ENCODE measurements at places on chromosomes 16 and 17.

- peak; percentile 7 for DNase-seq
Measured at GRCh38 chr17:16873174-16874035, 98.5 kb downstream of the TNFRSF13B start.

DNA sequence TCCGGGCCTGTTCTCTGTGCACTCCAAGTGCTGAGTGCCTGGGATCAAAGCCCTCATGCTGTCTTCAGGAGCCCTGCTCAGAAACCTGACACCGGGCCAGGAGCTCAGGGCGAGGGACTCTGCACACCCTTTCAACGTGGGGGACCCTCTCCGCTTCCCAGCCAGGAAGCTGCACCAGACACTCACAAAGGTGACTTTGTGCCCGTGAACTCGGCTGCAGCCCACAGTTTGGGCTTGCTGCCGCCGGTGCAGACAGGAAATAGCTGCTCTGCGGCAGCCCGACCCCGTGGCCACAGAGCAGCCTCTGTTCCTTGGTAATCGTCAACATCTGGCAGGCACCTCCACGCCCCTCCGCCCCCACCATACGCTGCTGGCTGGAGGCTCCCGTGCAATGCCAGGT lies 93.4 kb upstream of the METRNL start:
- DNase-seq, result peak; percentile 38

- DNase-seq, result no peak
Measured at GRCh38 chr16:5006348-5007193, 27.2 kb downstream of the NAGPA start.

DNA sequence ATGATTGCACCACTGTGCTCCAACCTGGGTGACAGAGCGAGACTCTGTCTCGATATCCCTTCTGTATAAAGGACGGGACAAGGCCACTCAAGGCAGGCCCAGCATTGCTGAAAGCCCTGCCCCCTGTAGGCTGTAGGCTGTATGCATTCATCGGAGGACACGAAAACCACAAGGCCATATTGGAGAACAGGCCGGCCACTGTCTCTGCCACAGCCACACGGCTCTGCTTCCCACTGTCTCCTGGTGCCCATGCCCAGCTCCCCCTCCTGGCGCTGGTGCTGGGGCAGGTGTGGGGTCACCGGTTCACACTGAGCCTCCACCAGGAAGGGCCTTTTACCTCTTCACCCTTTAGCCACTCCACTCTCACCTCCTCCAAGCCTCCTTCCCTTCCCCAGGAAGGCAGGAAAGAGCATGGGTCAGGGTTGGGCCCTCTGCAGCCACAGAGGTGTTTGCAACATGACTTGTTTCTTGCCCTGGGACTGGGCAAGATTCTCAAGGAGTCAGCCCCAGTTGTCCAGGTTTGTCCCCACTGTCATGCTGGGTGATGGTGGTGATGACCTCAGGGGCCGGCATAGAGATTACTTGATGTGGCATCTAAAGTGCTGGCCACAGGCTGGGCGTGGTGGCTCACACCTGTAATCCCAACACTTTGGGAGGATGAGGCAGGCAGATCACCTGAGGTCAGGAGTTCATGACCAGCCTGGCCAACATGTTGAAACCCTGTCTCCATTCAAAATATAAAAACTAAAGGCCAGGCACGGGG lies 5.3 kb upstream of the NTN3 start:
- no peak for DNase-seq

DNA sequence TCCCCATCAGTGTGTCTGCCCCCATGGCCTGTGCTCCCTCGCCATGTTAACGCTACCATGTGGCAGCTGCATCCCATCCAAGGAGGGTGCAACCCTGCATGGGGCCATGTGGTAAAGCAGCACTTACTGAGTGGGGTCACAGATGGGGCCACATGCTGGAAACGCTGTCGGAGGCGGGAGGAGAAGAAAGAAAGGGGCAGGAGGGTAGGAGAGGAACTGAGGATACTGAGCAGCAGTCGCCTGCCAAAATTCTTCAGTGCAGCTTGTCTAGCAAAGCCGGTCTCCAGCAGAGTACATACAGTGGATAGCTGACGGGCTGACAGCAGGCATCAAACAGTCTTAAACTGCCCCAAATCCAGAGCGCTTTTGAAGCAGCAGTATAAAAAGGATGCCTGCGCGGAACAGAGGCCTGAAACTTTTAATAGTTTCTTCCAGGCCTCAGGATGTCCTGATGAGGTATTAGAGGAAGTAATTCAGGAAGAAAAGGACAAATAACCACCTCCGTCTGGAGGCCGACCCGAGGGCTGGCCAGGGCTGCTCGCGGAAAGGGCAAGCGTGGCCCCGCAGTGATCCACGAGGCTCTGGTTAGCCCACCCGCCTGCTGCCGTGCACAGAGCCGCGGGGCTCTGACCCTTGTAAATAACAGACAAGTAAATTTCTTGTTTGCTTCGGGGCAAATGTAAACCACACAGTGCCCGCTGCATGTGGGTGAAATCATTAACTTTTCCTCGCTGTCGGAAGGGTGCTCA lies 149.0 kb downstream of the CCDC182 start:
- no peak for DNase-seq

GRCh38 chr16:12236589-12236988 lies 260.1 kb downstream of the SNX29 start:
- no peak for DNase-seq

DNA sequence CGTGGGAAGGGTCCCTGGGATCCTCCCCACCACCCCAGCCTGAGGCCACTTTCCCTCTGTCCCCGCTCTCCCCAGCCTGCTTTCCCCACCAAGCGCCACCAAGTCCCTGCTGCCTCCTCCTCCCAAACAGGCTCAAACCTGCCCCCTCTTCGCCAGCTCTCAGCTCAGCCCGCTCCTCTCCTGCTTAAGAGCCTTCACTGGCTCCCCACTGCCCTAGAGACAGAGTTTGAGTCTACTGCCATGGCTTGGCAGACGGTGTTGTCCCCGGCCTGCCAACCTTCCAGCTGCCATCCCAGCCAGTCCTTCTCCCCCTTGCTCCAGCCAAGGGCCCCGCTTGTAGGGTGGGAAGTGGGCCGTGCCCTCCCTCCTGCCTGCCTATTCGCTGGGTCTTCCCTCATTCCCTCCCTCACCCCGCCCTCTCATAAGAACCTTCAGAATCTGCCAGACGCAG lies 11.1 kb downstream of the IL4R start:
- DNase-seq, result no peak

GRCh38 chr17:72267601-72268000 lies 146.8 kb downstream of the SOX9 start:
- DNase-seq, result no peak

DNA sequence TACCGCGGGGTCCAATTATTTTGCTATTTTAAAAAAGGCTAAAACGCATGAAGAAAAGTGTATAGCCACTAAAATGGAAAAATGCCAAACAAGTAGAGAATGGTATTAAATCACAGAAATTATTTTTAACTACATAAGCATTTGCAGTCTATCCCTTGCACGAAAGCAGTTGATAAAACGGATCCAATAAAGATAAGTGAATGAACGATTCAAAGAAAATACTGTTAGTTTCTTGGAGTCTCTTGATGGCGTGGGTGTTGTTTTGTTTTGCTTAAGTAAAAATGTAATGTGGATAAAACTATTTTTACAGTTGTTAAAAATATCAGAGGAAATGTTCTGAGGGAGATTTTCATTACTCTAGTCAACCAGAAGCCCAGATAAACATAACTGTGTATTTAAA lies 9.3 kb downstream of the HS3ST3A1 start:
- DNase-seq, result no peak

GRCh38 chr16:3480901-3481695 lies 14.2 kb downstream of the C16orf90 start:
- no peak for DNase-seq

GRCh38 chr17:17525311-17525710 lies 29.1 kb upstream of the RASD1 start:
- no peak for DNase-seq

GRCh38 chr17:80122926-80123505 lies 21.6 kb downstream of the GAA start:
- no peak for DNase-seq

DNA sequence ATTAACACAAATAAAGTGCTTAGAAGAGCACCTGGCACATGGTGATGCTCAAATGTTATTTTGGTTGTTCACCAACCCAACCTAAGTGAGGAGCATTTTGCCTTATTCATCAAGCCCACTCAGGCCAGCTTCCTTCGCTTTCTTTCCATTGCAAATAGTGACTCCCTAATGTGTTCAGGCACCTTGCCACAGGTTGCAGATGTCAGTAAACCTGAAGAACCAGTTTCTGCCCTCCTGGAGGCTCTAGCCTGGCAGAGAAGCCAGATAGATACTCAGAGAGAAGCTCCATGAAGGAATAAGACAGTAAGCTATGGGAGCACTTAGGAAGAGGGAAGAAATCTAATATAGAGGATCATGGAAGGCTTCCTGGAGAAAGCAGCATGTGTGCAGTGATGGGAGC lies 23.9 kb downstream of the GPR139 start:
- no peak for DNase-seq

GRCh38 chr17:2083613-2084035 lies 28.7 kb downstream of the HIC1 start:
- DNase-seq, result no peak

DNA sequence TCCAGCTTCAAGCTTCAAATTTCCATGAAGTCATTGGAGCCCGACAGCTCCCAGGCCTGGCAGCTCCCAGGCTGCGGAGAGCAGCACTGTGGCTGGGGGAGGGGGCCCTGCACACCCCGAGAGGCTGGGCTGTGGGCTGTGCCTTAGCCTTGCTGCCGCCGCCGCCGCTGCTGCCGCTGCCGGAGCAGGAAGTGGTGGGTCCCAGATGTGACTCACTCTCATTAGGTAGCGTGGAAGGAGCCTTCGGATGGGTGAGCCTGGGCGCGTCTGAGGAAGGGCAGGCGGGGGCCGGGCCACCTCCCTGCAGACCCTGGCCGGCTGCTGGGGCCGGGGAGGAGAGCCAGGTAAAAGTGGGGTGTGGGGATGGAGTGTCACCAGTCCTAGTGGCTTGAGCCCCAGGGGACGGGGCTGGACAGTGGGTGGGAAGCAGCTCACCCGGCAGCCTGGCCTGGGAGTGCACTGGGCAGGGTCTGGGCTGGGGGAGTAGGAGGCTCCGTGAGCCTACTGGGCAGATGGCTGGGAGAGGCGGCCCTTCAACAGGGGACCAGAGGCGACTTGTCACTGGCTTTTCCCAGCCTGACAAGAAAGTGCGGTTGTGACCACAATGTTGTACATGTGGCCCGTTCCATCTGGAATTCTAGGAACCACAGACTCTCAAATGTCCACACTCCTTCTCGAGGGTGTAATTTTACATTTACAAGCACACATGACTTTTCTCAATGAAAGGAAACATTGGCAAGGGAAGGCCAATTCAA lies at the start of gene ADCY7:
TSS of gene ADCY7 (plus strand) at position 215 of the 755 bp plus-strand sequence. CDS start 21,629 bp downstream, outside the sequence.
- peak; percentile 78 for DNase-seq

GRCh38 chr16:15757630-15758251 lies 99.1 kb downstream of the MYH11 start:
- no peak for DNase-seq

DNA sequence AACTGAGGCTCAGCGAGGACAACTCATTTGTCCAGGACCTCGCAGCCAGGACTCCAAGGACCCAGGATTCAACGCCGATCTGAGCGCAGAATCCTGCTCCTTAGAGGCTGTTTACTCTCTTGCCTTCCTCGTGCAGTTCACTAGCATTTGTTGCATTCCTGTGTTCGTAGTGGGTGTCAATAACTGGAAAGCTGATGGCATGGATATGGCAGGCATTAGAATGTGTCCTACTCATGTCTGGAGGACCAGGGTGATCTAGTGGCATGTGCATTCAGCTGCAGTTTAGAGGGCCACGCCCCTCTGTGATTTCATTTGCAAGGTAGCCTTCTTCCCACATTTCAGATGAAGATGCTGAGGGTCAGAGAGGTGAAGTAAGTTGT lies 510 bp downstream of the CRISPLD2 start:
- no peak for DNase-seq

- no peak for DNase-seq
Measured at GRCh38 chr16:81582655-81583441, 138.2 kb downstream of the CMIP start.

- no peak for DNase-seq
Measured at GRCh38 chr16:29943846-29944799, 17.8 kb upstream of the TMEM219 start.

DNA sequence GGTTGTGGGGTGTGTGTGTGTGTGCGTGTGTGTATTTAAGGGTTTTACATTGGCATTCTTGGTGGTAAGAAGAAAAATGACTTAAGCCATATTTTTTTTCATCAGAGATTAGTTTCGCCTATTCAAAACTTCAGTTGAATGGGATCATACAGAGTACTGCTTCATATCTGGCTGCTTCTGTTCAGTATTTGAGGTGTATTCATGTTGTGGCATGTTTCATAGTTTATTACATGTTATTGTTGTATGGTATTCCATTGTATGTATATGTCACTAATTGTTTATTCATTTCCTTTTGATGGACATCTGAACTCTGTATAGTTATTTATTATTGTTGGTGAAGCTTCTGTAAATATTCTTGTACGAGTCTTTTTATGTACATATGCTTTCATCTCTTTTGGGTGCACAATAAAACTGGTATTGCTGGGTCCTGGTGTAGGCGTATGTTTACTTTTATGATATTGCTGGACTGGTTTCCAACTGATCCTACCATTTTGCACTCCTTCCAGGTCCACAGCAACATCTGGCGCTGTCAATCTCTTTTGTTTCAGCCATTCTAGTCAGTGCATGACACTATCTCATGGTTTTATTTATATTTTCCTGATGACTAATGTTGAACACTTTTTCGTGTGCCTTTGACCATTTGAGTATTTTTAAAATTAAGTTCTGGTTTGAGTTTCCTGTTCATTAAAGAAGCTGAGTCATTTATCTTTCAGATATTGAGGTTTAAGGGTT lies 77.4 kb upstream of the MAF start:
- no peak for DNase-seq

DNA sequence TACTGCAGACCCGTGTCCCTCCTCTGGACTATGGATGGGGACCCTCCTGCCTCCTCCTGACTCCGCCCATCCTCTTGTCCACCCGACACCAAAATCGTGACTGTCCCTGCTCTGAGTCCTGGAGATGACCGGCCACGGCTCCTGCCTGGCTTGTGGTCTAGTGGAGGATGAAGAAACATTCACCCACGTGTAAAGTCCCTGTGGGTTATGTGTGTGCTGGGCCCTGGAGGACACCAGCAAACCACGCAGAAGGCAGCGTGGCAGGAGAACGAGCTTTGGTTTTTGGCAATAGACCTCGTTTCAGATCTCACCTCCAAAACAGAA lies 11.9 kb downstream of the SPNS2 start:
- DNase-seq, result no peak

DNA sequence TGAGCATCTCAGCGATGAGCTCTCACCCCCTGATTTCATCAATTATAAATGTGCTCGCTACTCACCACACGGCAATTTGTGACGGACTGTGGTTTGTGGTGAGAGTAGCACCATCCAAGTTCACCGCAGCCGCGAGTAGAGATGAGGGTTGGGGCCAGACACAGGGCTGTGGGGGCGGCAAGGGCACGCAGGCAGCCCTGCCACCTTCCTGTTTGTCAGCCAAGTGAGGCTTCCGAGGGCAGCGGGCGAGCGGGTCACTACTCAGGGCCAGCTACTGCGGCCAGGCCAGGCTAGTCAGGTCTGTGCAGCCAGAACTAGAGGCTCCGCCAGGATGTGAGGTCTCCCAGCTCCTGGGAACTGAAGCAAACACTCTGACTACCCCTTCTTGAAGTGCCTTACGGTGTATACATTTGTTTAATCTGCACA lies 39.6 kb upstream of the MEOX1 start:
- DNase-seq, result peak; percentile 45

Measured in stimulated activated CD8-positive, alpha-beta memory T cell treated with anti-CD3 and anti-CD28 coated beads, Interleukin-4, amount 100 ng/mL, for 24 hours (primary cell).